ENCODE measurements at places on chromosomes 7 and 10.

DNA sequence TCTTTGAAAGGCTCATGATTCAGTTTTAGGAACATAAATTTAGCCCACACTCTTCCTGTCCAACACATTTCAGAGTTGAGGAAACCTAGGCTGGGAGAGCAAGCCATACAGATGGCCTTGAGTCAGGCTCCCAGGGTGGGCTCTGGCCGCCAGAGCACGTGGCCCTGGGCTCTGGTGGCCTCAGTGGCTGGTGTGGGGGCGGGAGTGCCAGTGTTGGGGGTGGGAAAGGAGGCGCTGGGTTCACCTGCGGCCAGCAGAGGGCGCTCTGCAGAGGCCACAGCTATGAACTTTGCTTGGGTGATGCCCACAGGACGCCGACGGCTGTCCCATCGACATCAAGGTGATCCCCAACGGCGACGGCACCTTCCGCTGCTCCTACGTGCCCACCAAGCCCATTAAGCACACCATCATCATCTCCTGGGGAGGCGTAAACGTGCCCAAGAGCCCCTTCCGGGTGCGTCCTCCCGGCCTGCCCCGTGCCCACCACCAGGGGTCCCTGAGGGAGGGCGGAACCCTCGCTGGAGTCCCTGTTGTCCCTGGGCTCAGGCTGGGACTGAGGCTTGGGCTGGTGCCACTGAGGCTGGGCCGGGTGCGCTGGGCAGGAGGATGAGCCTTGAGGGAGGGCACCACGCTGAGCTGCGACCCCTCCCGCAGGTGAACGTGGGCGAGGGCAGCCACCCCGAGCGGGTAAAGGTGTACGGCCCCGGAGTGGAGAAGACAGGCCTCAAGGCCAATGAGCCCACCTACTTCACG, 11.9 kb downstream of the FLNC start:
- DNase-seq: no peak

- no peak for DNase-seq
These were observed 74.2 kb downstream of the JAZF1 start for GRCh38 chr7:28106321-28106829.

GRCh38 chr7:142581341-142581740, 167.9 kb upstream of the PRSS1 start:
- no peak for DNase-seq

DNA sequence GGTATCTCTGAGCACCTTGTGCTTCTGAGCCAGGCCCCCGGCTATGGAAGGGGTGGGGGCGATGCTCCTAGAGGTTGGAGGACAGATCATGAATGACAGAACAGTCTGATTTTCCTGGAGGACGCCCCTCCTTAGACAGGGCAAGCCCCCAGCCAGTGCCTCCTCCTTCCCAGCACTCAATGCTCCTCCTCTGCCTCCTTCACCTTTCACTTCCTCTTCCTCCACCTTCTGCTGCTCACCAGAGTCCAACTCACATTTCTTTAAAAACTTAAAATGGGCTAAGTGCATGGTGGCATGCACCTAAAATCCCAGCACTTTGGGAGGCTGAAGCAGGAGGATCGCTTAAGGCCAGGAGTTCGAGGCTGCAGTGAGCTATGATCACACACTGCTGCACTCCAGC, 71.1 kb upstream of the CUX1 start:
- DNase-seq: no peak

- no peak for DNase-seq
These were observed 45.9 kb upstream of the FAM133B start for GRCh38 chr7:92636018-92636560.

- no peak for DNase-seq
These were observed 24.5 kb upstream of the ABLIM1 start for GRCh38 chr10:114682532-114682931.

DNA sequence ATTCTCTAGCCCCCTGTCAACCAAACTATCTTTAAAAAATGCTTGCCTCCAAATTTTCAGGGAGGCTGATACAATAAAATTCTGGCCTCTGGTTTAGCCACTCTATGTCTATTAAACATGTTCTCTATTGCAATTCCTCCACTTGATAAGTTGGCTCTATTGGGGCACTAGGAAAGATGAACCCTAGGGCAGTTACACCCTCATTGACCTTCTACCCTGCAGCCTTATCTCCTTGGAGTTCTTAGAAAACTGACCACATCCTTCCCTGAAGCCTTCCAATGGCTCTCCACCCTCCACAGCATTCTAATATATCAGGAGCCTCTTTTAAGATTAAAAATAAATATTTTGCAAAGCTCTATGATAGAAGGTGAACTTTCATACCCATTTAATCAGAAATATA, 30.6 kb downstream of the SVOPL start:
- no peak for DNase-seq

GRCh38 chr10:122093076-122093475, 104.1 kb downstream of the TACC2 start:
- no peak for DNase-seq

All from amygdala (tissue), 56 donors.